Stimulated activated CD8-positive, alpha-beta memory T cell treated with anti-CD3 and anti-CD28 coated beads, Interleukin-4, amount 100 ng/mL, for 48 hours (primary cell): ENCODE measurements at places on chromosomes 16 and 17.

DNA sequence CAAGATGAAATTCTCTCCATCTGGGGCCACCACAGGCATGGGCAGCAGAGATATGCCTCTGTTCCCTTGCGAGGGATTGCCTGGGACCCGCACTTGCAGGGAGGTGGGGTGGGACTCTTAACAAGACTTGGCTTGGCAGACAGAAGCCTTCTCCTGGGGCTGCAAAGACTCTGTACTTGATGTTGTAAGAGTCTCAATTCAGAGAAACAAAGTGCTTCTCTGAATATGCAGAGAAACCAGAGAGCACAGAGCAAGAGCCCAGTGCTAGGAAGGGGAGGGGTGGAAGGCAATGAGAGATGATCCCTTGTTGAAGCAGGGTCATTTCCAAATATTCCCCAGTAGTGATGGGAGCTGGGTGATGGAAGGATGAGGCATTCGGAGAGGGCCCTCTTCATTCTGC lies 2.2 kb downstream of the MMP28 start:
- DNase-seq = peak; percentile 12

- DNase-seq = no peak
Observed at GRCh38 chr17:40425741-40426140, 8.0 kb upstream of the TOP2A start.

DNA sequence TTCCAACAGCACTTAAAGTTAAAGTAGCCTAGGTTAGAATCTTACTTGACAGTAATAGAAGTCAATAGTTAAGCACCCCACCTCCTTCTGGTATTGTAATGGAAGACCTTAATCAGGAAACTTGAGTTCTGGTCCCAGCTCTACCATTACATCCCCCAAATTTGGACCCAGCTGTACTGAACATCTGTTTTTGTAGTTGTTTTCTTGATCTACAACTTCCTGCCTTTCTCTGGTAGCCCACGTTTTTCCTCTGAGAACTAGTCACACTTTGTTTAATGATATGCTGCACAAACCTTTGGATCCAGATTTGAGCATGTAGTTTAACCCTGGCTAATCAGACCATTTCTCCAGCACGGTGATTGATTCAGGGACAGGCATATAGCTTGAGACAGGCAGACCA lies 505.0 kb downstream of the HS3ST4 start:
- no peak for DNase-seq

DNA sequence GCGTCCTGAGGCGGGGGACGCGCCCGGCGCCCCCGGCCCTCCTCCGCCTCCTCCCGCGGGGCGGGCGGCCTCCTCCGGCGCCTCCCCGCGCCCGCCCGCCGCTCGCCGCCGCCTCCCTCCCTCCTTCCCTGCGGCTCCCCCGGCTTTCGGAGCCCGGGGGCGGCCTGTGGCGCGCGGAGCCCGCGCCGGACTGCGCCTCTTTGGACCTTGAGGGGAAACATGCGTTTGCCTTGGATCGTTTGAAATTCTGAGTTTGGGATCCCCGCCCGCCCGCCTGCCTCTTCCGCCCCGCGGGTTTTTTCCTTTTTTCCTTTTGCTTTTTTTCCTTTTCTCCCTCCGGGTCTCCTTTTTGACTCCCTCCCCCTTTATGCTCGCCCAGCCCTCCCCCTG lies 390 bp downstream of the ZNRF1 start:
- DNase-seq = peak; percentile 44

DNA sequence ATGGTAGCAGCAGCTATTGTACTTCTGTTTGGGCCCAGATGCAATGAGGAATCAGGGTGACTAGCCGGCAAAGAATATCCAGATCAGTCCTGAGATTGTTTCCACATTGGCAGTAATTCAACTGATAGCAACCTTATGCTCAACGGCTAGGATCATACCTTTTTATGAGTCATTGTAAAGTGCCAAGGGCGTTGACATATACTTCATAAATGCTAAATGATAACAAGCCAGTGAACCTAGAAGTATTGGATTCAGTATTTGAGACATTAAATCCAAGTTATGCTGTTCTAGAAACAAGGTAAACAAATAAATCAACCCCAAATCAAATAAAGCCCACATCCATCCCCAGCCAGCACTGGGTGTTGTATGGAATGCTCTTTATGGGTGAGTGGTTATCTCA lies 207.1 kb upstream of the ZFHX3 start:
- DNase-seq = no peak

DNA sequence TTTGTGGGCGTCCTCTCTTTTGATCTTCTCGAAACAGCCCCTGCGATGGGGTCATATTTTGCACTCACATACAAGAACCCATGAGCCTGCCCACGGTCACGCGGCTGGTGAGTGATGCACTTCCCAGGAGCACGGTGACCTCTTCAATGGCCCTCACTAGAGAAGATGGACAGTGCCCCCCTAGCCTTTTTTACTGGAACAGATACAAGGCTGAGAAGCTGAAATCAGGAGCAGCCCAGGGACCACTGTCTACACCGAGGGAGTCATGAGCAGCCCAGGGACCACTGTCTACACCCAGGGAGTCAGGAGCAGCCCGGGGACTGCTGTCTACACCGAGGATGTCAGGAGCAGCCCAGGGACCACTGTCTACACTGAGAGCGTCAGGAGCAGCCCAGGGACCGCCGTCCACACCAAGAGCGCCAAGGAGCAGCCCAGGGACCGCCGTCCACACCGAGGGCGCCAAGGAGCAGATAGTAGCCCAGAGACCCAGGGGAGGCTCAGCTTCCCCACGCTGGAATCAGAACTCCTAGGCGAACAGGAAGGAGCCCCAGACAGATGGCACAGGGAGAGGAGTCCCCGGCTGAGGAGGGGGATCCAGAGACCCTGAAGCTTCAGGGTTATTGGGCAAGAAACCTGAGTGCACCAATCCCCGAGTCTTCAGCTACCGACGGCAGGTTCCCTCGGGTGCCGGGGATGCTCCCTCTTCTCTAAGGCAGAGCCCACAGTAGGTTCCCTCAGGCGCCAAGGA lies 23.7 kb downstream of the ACSF3 start:
- DNase-seq = no peak
